ENCODE measurements at places on chromosomes 13 and 19. TPM values are rescaled to one million over a fixed set of nuclear protein-coding genes. Genes with fewer than 3 reads are reported as not detected.

The CXCL17 gene
- total RNA-seq = not detected

The ZNF208 gene
- total RNA-seq = 23.1 TPM

The ZNF229 gene
- total RNA-seq = 8.5 TPM

The ZNF90 gene
- 7.5 TPM for total RNA-seq

The IL17D gene
- 5.9 TPM for total RNA-seq

The FCGBP gene
- total RNA-seq = 17.7 TPM

Data from skin of body (tissue), 3 donors.